ENCODE measurements at places on chromosomes 3 and 15.

DNA sequence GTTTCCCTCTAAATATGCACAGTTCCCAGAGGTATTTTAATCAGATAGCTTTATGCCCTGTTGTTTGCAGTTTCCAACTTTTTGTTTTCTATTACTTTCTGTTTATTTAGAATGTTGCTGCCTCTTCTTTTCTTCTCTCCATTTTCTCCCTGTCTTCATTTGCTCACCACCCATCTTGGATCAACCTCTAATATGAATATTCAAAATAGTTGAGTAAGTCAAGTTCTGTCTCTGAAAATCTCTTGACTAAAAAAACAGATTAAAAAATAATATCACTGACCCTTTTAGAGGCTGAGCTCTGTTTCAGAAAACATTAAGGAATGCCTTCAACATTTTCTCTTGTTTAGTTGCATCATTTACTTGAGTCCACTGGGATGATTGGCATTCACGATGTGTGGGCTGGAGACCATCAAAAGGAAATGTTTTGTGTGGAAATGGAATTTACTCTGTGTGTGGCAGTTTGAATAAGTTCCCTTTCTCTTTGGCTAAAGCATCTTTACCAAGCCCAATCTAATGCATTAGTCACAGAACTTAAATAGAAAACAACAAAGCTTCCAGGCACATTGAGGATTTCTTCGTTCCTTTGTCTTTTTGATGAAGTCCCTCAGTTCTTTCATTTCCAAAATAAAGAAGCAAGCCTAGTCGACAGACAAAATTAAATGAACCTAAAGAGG lies 633.9 kb upstream of the TGFBR2 start:
- no peak for DNase-seq

DNA sequence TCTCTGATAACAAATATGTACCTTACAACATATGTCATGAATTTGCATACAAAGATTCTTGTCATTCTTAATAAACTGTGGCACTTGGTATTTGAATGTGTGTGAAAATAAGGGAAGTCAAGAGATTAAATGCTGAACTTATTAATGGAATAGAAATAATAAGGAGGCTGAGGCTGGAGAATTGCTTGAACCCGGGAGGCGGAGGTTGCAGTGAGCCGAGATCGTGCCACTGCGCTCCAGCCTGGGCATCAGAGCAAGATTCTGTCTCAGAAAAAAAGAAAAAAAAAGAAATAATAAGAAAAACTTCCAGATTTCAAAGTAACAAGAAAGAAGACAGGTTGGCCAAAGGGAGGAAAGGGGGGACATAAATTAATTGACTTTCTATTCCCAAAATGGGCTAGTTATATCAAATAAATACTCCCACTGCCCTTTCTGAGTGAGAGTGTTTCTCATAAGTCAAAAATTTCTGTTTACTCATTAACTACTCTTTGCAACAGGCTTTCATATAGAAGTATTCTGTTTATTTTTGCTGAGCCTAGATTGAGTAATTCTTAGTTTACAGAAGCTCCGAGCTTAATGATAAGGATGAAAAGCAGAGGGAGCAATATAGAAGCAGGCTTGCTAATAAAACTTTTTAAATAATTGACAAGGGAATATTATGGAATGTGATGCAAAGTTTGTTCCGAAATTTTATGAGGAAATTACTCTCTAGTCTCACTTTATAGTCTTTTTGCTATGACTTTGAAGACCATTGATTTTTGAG lies 25.6 kb downstream of the KNG1 start:
- DNase-seq: no peak

- DNase-seq: no peak
Measured at GRCh38 chr15:41507820-41508290, 5.8 kb downstream of the LTK start.

- no peak for DNase-seq
Measured at GRCh38 chr15:29988701-29989100, 94.1 kb upstream of the GOLGA8J start.

- DNase-seq: no peak
Measured at GRCh38 chr3:4644951-4645350, 151.8 kb downstream of the ITPR1 start.

- DNase-seq: no peak
Measured at GRCh38 chr3:55709411-55710012, 222.4 kb upstream of the WNT5A start.

DNA sequence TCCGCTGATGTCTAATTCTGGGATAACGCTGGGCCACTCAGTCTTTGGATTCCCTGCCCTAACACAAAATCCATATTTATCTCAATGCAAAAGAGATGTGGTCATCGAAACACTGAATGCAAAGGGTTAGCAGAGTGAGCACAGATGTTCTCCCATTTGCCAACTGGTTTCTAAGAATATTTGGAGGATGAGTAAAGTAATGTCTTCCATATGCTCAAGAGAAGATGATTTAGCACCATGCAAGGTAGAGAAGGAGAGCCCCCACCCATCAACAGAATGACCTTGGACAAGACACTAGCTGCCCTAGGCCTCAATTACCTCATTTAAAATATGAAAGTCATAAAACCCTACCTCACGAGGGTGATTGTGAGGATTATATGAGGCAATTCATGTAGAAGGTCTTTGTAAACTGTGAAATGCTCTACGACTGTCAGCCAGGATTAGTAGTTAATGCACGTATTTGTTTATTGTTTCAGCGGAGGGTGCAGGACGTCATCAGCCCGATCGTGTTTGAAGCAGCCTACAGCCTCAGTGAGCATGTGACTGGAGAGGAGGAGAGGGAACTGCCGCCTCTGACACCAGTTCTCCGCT lies 232.9 kb upstream of the CTDSPL start:
- DNase-seq: no peak
